RWPE1 (cell line): ENCODE measurements at places on chromosomes 13 and 19.

GRCh38 chr19:39831679-39832078 is 2.3 kb downstream of the DYRK1B start:
- no peak for DNase-seq

DNA sequence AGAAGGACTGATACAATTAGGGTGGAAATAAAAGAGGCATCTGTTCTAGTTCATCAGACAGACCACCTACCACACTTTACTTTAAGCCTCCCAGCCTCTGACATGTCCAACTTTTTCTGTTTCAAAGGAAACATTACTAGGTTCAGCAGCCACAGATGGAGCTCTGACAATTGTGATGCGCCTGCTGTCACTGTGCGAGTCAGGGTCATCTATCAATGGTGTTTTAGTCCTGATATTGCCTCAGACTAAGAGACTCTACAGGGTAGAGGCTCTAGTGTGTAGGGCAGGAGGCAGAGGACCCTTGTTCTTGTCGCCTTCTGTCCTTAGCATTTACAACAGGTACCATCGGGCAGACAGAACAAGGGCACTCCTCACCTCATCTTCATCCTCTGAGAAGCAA is 685.0 kb upstream of the SGCG start:
- DNase-seq = no peak

GRCh38 chr19:1713170-1713569 is 40.1 kb upstream of the ONECUT3 start:
- DNase-seq = no peak

- no peak for DNase-seq
Measured at GRCh38 chr13:51862957-51863356, 1.2 kb downstream of the CCDC70 start.

DNA sequence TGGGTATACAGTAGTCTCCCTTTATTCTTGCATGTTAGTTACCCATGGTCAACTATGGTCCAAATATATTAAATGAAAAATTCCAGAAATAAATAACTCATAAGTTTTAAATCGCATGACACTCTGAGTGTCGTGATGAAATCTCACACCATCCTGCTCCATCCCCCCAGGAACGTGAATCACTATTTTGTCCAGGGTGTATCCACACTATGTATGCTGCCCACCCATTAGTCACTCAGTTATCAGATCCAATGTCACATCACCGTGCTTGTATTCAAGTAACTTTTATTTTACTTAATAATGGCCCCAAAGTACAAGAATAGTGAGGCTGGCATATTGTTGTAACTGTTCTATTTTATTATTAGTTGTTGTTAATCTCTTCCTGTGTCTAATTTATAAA is 115.8 kb upstream of the SERP2 start:
- DNase-seq = no peak

GRCh38 chr19:33685541-33685940 is 63.8 kb downstream of the CHST8 start:
- DNase-seq = no peak

DNA sequence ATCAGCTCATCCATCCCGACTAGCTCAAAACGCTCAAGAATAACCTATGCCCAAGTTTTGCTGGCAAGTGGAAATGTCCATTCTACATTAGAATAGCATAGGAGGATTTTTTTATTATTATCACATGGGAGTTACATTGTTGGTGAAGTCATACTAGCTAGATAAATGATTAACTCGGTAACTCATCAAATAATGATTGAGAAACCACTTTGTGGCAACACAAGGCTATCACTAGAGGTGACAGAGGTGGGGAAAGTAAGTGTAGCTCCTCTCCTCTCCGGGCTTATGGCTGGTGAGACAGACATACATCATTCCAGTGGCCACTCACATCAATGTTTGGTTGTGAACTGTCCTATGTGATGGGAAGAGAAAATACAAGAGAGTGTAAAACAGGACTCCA is 161.6 kb downstream of the ZIC5 start:
- no peak for DNase-seq

DNA sequence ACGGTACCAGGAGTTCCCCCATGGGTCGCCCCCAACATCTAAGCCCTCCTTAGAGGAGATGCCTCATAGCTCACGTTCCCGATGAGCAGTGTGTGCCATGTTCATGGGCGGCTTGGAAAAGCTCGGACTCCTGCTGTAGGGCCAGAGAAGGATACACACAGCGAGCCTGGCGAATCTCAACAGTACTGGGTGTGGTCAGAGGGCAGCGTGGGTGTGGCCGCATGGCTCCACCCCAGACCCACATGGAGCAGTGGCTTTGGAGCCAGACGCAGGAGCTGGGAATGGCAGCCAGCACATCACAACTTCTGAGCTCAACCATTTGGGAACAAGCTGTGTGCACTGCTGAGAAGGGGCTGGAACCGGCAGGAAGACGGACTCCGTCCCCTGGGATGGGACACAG is 15.6 kb downstream of the CAPS start:
- no peak for DNase-seq

DNA sequence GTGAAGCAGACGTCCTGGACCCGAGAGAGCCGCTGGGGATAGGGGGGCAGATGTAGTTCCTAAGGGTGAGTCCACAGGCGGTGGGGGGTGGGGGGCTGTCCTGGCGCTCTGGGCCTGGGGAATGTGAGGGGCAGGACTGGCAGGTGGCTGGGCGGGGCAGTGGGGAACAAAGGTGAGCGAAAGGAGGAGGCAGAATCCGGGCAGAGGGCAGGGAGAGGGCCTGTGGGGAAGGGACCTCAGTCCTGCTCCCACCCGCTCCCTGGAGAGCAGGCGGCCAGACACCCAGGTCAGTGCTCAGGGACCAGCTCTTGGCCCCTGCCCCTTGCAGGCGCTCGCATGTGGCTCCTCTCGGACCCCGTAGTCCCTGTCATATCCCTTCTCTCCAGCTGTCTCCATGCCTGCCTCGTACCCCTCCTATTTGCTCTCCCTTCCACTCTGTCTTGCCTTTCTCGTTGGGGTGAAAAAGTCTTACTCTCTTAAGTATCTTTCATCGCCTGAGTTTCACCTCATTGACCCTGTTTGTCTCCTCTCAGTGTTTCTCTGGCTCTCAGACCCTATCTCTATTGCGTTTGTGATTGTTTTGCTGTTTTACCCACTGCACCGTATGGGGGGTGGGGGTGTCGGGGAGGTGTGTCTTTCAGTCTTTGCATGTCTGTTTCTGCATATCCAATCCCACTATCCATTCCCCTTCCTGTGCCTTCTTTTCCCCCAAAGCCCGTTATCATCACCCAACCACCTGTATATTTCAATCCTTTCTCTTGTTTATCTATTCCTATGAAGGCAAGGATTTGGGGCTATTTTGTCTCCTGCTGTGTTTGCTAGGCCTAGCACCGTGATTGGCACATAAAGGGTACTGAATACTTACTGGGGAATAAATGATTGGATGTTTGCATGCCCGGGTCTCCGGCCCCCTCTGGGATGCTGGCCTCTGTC is 5.8 kb downstream of the SPHK2 start:
- no peak for DNase-seq

- DNase-seq = no peak
Measured at GRCh38 chr19:43457809-43458208, 7.6 kb downstream of the LYPD3 start.

DNA sequence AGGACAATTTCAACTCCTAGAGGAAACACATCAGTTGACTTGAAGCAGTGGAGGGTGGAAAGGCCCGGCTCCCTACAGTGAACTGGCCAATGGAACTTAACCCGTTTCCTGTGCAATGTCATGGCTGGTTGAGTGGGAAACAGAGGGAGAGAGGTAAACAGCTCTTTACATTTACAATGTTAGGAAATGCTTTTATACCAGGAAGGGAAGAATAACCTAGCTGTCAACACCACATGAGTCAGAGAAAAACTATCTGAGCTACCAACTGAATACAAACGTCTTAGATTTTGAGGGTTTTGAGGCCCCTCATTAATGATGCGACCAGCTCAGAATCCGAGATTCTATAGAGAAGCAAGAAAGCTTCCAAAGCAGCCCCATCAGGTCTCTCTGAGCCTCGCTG is 36.7 kb downstream of the CARD8 start:
- no peak for DNase-seq

GRCh38 chr19:40190891-40191835 is at the start of gene MAP3K10:
Gene MAP3K10 (plus strand): TSS chr19:40191426. CDS start chr19:40192032, 606 bp downstream.
- DNase-seq = peak; percentile 71

DNA sequence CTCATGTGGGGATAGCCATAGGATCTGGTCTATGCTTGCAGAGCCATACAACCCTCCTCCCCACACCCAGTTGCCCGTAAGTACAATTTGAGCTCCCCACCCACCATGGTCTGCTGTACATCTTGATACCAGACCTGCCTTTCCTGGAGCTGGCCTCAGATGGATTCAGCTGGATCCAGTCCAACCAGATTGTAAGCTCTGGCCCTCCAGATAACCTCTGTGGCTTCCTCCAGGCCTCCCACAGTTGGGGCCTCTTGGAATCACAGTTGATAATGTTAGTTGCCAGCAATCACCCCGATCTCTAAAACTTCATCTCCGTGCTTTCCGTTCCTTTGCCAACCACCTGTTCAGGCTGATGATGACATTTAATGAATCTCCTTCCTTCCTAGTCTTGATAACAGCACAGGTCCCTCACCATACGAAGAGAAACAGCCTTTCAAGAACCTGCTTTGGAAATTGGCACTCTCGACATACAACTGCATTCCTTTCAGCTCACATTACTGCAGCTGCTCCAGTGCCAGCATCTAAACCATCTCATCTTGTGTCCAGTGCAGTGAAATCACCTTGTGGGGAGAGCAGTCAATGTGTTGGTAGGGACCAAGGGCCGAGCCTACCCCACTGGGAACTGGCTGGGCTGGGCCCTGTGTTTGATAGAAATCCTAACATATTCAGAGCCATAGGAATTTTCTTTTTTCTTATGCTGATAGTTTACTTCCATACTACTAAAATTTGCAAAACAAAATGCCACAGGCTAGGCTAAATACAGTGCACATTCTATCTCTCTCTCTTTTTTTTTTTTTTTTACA is 15.1 kb upstream of the FOXO1 start:
- no peak for DNase-seq

DNA sequence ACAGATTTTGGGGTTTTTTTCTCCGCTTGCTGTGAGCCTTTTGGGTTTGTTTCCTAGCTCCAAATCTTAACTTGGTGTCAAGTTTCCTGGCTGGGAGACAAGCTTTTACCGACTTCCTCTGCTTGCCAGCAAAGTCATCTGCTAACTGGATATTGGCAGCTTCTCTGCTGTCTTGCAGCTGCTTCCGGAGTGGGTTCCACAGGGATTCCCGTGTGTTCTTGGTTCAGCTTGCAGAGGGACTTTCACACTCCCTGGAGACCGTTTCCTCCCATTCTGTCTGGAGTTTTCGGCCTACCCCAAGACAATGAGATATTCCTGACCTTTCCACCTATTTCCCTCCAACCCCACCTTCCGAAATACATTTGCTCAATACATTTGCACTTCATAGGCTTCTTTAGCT is 2.2 kb upstream of the COLGALT1 start:
- peak; percentile 41 for DNase-seq

GRCh38 chr19:38073841-38074685 is 150.0 kb downstream of the DPF1 start:
- no peak for DNase-seq

DNA sequence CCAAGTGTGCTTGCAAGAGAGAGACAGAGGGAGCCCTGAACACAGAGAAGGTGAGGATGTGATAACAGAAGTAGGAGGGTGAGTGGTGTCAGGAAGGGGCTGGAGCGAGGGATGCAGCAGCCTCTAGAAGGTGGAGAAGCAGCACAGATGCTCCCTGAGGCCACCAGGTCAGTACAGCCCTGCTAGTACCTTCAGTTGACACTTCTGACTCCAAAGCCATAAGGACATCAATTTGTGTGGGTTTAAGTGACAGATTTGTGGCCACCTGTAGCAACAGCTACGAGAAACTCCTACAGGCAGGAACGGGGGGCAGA is 6.9 kb downstream of the ERICH4 start:
- DNase-seq = no peak

GRCh38 chr13:42113478-42113877 is 65.0 kb downstream of the DGKH start:
- no peak for DNase-seq

DNA sequence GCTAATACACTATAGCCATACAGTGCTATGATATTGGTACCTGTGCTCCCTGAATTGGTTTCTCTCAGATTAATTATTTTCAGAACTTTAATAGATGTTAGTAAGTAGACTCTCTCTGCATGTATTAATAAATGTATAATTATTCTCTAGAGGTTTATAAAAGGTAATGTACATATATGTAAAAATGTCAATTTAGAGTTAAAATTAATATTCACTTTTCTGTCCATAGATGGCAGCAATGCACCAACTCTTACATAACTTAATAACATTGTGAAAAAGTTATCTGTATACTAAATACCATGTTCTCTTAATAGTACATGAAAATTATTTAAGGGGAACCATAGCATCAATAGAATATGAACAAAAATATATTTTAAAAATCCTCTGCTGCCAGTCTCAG is 515.0 kb upstream of the KLHL1 start:
- peak; percentile 3 for DNase-seq

GRCh38 chr19:49512970-49513745 is 697 bp downstream of the FCGRT start:
- DNase-seq = no peak

GRCh38 chr19:35901854-35902661 is at the start of gene HCST:
Gene HCST (plus strand): TSS chr19:35902529. CDS start chr19:35902594, 65 bp downstream.
- no peak for DNase-seq

DNA sequence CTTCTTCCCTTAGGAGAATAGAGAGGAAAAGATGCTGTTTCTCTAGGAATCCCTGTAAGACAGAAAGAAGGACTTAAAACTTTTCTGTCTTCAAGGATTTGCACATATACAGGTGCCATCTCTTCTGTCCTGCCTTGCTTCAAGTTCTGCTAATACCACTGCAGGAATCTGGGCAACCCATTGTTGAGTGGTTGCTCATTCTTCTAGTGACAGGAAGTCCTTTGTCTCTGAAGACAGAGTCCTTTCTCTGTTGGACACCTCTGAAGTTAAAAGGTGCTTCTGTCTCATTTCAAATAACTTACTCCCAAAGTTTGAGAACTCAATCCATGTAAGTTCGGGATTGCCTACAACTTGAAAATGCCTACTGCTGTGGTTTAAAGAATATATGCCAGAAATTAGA is 114.4 kb upstream of the TMTC4 start:
- DNase-seq = no peak

GRCh38 chr19:13151605-13152355 is 1.6 kb downstream of the IER2 start:
- peak; percentile 99 for DNase-seq
